ENCODE measurements at places on chromosomes 6 and 20. TPM values are rescaled to one million over a fixed set of nuclear protein-coding genes. Genes with fewer than 3 reads are reported as not detected.

GRCh38 chr6:100001915-100002388 lies 7.9 kb upstream of the MCHR2 start:
- no peaks in the 10 kb centered on the region for H3K36me3 ChIP-seq
- peak; percentile 62 for DNase-seq
- H3K27me3 ChIP-seq: no peaks in the 10 kb centered on the region
- H3K27ac ChIP-seq: no peak overlapping the region
- no peaks in the 10 kb centered on the region for H3K4me1 ChIP-seq
- H3K4me3 ChIP-seq: no peak overlapping the region

DNA sequence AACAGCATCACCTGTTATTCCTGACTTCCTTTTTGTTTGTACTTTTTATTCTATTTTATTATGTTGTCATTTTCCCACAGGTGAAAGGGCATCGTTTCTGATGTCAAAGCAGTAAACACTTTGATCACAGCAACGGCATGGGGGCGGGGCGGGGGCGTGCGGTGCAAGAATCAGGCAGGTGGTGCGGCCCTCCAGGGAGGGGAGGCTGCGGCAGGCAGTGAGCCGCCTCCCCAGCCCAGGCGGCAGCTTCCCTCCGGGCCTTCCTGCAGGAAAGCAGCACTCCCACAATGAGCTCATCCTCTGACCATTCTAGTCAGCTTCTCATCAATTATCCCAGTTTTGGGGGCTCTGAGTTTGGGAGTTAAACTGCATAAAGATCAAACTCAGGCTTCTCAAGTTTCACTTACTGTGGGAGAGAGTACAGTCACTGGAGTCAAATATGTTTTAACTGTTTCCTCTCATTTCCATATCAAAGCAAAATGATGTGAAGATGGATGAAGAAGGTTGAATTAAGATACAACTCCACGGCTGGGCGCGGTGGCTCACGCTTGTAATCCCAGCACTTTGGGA lies 608.4 kb upstream of the AGPAT4 start:
- no peak for DNase-seq
- no peak overlapping the region for H3K4me3 ChIP-seq
- no peaks in the 10 kb centered on the region for H3K36me3 ChIP-seq
- no peaks in the 10 kb centered on the region for H3K4me1 ChIP-seq
- H3K27me3 ChIP-seq: no peaks in the 10 kb centered on the region
- no peak overlapping the region for H3K27ac ChIP-seq

DNA sequence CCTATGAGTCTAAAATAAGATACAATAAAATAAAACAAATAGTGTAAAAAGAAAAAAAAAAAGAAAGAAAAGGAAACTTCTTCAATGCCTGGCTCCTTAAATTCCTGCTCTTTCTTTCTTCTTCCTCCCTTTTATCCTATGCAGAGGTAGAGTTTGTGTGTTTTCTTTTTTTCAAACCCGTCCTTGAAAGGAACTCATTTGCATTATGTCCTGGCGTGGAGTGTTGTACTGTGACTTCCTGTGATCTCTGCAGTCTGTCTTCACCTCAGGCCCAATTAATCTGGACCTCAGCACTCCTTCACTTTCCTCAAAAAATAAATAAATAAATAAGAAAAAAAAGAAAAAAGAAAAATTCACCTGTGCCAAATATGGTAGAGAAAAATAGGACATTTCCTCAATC lies 541.9 kb upstream of the SPTLC3 start:
- DNase-seq: no peak
- no peaks in the 10 kb centered on the region for H3K4me1 ChIP-seq
- H3K36me3 ChIP-seq: no peaks in the 10 kb centered on the region
- H3K4me3 ChIP-seq: no peak overlapping the region
- H3K27ac ChIP-seq: no peak overlapping the region

DNA sequence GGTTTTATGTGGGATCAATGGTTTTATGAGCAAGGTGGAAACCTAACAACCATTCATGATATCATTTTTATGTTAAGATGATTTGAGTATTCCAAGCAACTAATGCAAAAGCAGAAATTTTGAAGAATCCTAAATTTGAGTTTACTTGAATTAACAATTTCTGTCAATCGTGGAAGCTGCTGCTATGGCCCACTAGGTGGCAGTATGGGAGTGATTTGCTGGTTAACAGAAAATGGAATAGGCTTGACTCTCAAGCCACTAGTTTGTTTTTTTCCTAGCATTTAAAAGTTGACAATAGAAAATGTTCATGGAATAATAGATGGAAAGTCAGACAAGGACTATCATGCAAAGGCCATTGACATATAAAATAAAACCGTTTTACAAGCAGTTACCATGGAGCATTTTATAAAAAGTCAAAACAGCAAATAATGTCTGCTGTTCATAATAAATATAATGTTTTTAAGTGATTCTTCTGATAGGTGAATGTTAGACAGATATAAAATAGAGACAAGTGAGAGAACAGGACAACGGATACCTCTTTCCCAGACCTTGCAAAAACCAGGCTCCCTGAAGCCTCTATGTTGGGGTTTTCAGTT lies 43.0 kb upstream of the TMEM200A start:
- H3K4me1 ChIP-seq: peaks cover 2% of the 10 kb centered on the region
- H3K27me3 ChIP-seq: no peaks in the 10 kb centered on the region

DNA sequence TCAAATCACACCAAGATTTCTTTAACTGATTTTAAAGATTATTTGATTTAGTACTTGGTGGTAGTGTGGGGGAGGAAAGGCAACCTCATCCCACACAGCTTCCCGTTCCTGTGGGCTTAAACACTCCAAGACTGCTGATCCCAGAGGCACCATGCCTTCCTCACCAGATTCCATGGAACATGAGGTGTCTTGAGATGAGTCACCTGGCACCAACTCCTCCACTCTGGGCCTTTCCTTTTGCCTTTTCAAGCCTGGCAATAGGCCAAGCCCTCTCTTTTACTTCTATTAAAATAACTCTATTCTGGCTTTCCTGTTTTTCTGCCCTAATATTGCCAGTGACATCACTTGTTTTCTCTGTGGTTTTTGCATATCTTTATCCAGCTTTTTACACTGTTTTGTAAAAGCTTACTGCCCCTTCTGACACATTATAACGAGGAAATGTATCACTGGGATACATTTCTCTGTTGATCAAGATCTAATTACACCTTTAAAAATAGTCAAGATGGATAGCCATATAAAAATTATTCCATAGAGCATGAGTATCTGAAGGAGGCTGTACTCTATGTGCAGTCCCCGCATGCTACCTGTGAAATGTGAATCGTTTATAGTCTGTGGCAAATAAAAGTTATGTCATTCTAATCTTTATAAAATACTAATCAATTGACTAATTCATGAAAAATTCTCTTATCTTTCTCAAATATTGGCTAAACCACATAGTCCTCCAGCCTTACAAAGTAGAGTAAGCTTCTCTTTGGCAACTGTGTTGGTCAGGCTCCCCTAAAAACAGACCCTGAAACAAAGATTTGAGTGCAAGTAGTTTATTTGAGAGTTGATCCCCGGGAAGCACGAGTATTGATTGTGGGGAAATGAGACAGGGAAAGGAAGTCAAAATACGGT lies 257.8 kb upstream of the KCNQ5 start:
- H3K4me3 ChIP-seq: no peak overlapping the region
- DNase-seq: peak; percentile 99
- H3K36me3 ChIP-seq: no peaks in the 10 kb centered on the region

- H3K4me1 ChIP-seq: no peaks in the 10 kb centered on the region
- H3K36me3 ChIP-seq: no peaks in the 10 kb centered on the region
- no peak overlapping the region for H3K27ac ChIP-seq
- no peak for DNase-seq
Observed at GRCh38 chr6:109299776-109300564, 82.3 kb downstream of the CD164 start.

- H3K27me3 ChIP-seq: no peaks in the 10 kb centered on the region
- no peaks in the 10 kb centered on the region for H3K36me3 ChIP-seq
- no peak overlapping the region for H3K4me3 ChIP-seq
- no peaks in the 10 kb centered on the region for H3K4me1 ChIP-seq
- no peak for DNase-seq
Observed at GRCh38 chr20:15515691-15516090, 1057.6 kb downstream of the KIF16B start.

DNA sequence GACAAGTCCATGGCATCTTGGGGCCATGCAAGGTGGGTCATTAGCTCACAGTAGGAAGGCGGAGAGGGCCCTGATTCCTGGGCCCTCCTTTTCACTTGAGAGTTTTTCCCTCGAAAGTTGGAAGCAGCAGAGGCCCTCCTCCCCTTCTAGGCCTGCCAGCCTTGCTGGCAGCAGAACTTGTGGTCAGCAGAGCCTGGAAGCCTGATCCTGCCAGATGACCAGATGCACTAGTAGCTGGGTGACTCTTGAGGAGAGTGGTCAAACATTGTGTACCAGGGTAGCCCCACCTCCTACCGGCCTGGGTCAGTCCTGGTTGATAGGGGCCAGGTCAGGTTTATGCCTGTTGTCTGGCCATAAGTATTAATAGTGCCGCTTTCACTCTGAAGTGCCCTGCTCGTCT lies 3.8 kb upstream of the HMGA1 start:
- H3K4me1 ChIP-seq: peaks cover 4% of the 10 kb centered on the region
- no peak for DNase-seq
- H3K27ac ChIP-seq: no peak overlapping the region
- no peak overlapping the region for H3K4me3 ChIP-seq

GRCh38 chr6:54192993-54193392 lies 81.8 kb downstream of the MLIP start:
- H3K27ac ChIP-seq: peak overlapping the region; percentile 18
- H3K27me3 ChIP-seq: no peaks in the 10 kb centered on the region
- no peaks in the 10 kb centered on the region for H3K36me3 ChIP-seq
- H3K4me1 ChIP-seq: no peaks in the 10 kb centered on the region
- no peak overlapping the region for H3K4me3 ChIP-seq

- no peak overlapping the region for H3K27ac ChIP-seq
- no peaks in the 10 kb centered on the region for H3K36me3 ChIP-seq
- DNase-seq: no peak
- H3K4me1 ChIP-seq: no peaks in the 10 kb centered on the region
- H3K4me3 ChIP-seq: no peak overlapping the region
Observed at GRCh38 chr6:1739680-1740079, 130.0 kb downstream of the FOXC1 start.

DNA sequence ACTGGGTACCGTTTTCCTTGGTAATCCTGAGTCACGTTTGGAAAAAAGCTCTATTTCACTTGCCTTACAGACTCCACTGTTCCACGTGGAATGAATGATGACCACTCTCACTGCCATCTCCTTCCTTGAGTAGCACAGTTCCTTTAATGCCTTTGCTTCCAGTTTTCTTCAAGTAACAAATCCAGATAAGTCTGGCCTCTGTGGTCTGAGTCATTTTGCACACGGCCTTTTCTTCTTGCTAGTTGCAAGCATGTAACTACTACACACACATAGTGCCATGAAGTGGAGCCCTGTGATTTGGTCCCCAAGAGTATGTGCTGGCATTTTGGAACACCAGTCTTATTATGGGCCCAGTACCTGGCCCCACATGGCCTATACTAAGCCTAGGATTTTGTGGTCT lies 182.8 kb downstream of the SASH1 start:
- H3K27me3 ChIP-seq: no peaks in the 10 kb centered on the region
- peak; percentile 96 for DNase-seq
- H3K4me1 ChIP-seq: peaks cover 50% of the 10 kb centered on the region
- H3K27ac ChIP-seq: peak overlapping the region; percentile 98
- peak overlapping the region; percentile 48 for H3K4me3 ChIP-seq

DNA sequence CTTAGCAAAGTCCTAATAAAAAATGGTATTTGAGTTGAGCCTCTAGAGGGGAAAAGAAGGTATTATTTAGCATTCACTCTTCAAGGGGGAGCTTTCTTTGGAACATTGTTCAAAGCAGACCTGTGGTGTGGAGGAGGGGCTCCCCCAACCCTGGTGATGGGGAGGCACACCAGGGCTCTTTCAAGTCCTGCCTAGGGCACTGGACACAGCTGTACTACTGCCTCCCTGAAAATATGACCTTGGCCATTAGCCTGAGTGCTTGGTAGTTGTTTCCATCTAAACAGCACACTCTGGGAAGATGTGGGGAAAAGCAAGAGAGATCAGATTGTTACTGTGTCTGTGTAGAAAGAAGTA lies 215.1 kb upstream of the CNR1 start:
- no peak for DNase-seq
- H3K27me3 ChIP-seq: no peaks in the 10 kb centered on the region
- H3K27ac ChIP-seq: no peak overlapping the region
- H3K4me1 ChIP-seq: peaks cover 2% of the 10 kb centered on the region
- H3K4me3 ChIP-seq: no peak overlapping the region

- H3K27me3 ChIP-seq: no peaks in the 10 kb centered on the region
- H3K4me1 ChIP-seq: peaks cover 15% of the 10 kb centered on the region
- H3K4me3 ChIP-seq: no peak overlapping the region
Observed at GRCh38 chr20:37513779-37514359, 7.2 kb upstream of the NNAT start.

- no peaks in the 10 kb centered on the region for H3K27me3 ChIP-seq
- no peaks in the 10 kb centered on the region for H3K36me3 ChIP-seq
- H3K27ac ChIP-seq: no peak overlapping the region
- no peak overlapping the region for H3K4me3 ChIP-seq
Observed at GRCh38 chr6:10146715-10147451, 268.0 kb downstream of the TFAP2A start.

DNA sequence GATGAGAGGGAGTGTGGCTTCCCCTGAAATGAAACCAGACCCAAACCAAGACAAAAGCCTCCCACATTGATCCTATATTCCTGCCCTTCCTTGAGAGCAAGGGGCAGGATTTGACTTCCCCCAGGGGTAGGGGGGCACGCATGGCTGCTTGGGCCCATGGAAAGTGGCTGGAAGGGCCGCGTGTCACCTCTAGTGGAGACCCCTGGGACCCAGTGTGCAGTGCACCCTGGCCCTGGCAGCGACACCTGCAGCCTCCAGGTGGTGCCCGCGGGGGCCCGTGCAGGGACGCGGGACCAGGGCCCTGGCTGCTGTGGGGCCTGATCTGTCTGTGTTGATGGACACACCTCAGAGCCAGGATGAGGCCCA lies 18.0 kb upstream of the SLCO4A1 start:
- no peaks in the 10 kb centered on the region for H3K27me3 ChIP-seq
- H3K4me3 ChIP-seq: no peak overlapping the region
- no peak for DNase-seq
- H3K36me3 ChIP-seq: no peaks in the 10 kb centered on the region
- H3K4me1 ChIP-seq: peaks cover 3% of the 10 kb centered on the region

- H3K4me1 ChIP-seq: no peaks in the 10 kb centered on the region
- no peak overlapping the region for H3K4me3 ChIP-seq
- no peaks in the 10 kb centered on the region for H3K27me3 ChIP-seq
- DNase-seq: peak; percentile 95
- H3K36me3 ChIP-seq: no peaks in the 10 kb centered on the region
Observed at GRCh38 chr6:7787137-7787608, 61.3 kb downstream of the BMP6 start.

GRCh38 chr6:72770959-72771358 lies 149.1 kb downstream of the KCNQ5 start:
- no peaks in the 10 kb centered on the region for H3K4me1 ChIP-seq
- H3K27ac ChIP-seq: no peak overlapping the region
- DNase-seq: no peak
- H3K4me3 ChIP-seq: no peak overlapping the region
- no peaks in the 10 kb centered on the region for H3K27me3 ChIP-seq
- no peaks in the 10 kb centered on the region for H3K36me3 ChIP-seq

SNAI1 gene
- 0.66 TPM for total RNA-seq

SPTLC3 gene
- total RNA-seq: 5.9 TPM

CLVS2 gene
- not detected for total RNA-seq

DEF6 gene
- total RNA-seq: 0.51 TPM

LAMA2 gene
- total RNA-seq: 67.5 TPM

GLP1R gene
- not detected for total RNA-seq

PRKN gene
- total RNA-seq: 5.6 TPM

ZC2HC1B gene
- total RNA-seq: not detected

LRFN2 gene
- total RNA-seq: not detected

BPIFB3 gene
- total RNA-seq: not detected

HDGFL1 gene
- not detected for total RNA-seq

IMPG1 gene
- total RNA-seq: not detected
